ENCODE measurements at places on chromosomes 4 and X. TPM values are rescaled to one million over a fixed set of nuclear protein-coding genes. Genes with fewer than 3 reads are reported as not detected.

SPANXA1 gene
- total RNA-seq, result not detected

PAGE5 gene
- not detected for total RNA-seq

GRCh38 chr4:3263876-3264193, 14.9 kb downstream of the MSANTD1 start:
- peaks cover 2% of the 10 kb centered on the region for H3K27me3 ChIP-seq
- DNase-seq, result no peak
- peaks cover 3% of the 10 kb centered on the region for H3K4me1 ChIP-seq
- H3K4me3 ChIP-seq, result no peak overlapping the region
- H3K27ac ChIP-seq, result no peak overlapping the region

DNA sequence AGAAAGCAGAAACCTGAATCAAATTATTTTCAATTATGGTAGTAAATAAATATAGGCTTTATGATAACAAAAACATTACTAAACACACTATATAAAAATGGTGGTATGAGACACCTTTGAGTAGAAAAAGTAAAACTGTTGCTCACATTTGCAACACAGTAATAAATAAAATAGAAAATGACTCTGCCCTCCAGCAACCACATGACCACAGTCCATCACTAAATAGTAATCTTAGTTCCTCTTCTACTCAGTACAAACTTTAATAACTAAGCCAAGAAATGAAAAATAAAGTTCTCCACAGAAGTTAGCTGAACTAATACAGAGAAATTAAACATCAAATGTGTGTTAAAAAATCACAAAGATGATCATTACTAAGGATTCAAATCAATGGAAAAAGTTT, 108.5 kb downstream of the ADGRA3 start:
- no peaks in the 10 kb centered on the region for H3K27me3 ChIP-seq
- no peak for DNase-seq
- H3K36me3 ChIP-seq, result no peaks in the 10 kb centered on the region
- no peak overlapping the region for H3K27ac ChIP-seq

HTR2C gene
- not detected for total RNA-seq
